Activated naive CD4-positive, alpha-beta T cell treated with anti-CD3 and anti-CD28 coated beads, Interleukin-2, amount 10 ng/mL, durations not matched to agents 7 days and 5 days (primary cell): ENCODE measurements at places on chromosomes 12 and 14.

GRCh38 chr12:12153596-12153995, 82.9 kb downstream of the BCL2L14 start:
- no peak for DNase-seq

- no peak for DNase-seq
Observed at GRCh38 chr12:132685400-132685799, 1.7 kb downstream of the POLE start.

DNA sequence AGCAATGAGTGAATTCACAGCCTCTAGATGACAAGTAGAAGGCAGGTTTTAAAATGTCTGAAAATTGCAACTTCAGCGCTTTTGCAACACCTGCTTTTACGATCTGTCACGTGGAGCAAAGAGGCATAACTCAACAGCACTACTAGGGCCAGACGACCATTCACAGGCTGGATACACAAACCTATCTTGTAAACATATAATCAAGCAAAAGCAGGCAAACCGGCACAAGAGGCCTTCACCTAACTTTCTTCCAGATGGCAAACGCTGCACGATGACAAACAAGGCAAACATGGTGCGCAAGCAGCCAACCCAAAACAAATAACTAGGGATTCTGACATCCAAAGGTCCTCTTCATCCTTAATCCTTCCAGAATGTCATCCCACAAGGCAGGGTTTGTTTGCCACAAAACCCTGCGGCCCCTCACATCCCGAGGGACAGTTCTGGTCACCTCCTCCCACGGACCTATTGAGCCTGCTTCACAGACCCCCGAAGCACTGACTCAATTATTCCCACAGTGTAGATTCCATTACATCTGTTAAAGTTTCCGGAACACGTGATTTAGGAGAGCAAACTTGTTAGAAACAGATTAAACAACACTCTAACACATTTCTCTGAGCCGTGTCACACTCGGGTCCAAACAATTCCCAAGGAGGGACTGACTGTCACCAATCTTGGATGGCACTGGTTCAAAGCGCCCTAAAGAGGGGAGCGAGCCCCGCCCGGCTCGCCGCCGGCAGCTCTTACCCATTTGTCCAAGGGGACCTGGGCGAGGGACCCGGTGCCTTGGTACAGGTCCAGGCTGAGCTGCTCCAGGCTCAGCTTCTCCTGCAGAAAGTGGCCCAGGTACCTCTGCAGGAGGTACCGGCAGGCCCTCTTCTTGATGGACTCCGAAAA, 823 bp downstream of the ATG2B start:
- DNase-seq = peak; percentile 70

DNA sequence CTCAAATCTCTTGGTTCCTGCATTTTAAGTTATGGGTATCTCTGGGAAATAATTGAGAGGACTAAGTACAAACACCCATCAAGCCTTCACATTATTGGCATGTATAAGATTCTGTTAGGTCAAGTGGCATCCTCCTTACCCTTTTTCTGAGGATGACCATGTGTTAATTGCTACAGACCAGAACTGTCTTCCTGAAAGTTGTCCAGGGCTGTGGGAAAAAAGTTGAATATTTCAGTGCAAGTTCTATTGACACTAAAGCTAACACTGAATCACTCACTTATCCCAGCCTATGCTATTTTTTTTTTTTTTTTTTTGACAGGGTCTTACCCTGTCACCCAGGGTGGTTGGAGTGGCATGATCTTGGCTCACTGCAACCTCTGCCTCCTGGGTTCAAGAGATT, 130.1 kb upstream of the HIF1A start:
- no peak for DNase-seq

- no peak for DNase-seq
Observed at GRCh38 chr12:130371296-130371695, 33.6 kb downstream of the PIWIL1 start.

- no peak for DNase-seq
Observed at GRCh38 chr14:91127401-91127801, 13.5 kb downstream of the DGLUCY start.

DNA sequence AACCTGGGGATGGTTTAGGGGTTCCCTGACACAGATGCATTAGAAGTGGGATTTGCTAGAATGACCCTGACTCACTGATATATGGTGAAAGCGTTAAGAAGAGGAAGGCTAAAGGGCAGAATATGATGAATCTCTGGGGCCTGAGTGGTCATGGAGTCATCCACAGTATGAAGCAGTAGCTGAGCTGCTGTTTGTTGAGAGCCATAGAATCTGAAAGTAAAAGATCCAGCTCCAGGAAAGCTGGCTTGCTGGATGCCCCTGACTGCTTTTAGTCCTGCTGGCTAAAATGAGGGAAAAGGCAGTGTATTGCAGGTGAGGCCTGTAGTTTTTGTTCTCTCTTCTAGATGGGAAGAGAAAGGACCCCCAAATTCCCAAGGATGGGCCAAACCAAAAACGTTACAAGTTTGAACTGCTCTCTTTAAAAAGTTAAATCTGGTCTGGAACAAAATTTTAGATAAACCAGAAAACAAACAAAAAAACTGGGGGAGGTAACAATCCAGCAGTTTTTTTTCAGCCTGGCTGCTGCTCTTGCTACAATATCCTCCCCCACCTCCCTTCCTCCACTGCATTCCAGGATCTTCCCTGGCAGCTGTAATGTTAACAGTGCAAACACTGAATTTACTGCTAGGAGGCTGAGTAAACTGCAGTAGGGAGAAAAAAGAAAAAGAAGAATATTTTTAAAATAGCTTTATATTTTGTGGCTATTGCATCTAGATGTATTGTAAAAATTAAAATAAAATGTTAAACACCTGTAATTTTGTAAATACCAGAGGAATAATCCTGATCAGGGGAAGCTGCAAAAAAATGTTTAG, 16.5 kb downstream of the SEL1L start:
- no peak for DNase-seq
